ENCODE measurements at places on chromosomes 11 and 22. TPM values are rescaled to one million over a fixed set of nuclear protein-coding genes. Genes with fewer than 3 reads are reported as not detected.

The OR51E1 gene
- total RNA-seq: 2.3 TPM

The GDPD5 gene
- 5.1 TPM for total RNA-seq

The GAB4 gene
- total RNA-seq: not detected

The VSTM5 gene
- total RNA-seq: 0.16 TPM

The PATE2 gene
- not detected for total RNA-seq

Measured in heart left ventricle (tissue), 16 donors.